ENCODE measurements at places on chromosomes 3 and 15.

DNA sequence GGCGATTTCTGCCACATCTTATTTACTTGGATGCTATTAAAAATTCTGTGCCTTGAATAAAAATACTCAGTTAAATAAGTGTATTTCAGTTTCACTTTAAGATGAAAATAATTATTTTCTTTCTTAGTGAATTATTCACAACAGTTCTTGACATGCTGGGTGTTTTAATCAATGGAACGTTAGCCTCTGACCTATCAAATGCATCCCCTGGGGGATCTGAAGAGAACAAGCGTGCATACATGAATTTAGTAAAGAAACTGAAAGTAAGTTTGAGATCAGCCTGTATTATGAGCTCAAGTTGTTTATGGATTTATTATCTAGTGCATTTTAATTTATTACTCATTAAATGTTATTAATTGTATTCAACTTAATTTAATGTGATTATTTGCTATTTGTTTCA, 597 bp downstream of the P2RY12 start:
- DNase-seq: no peak

DNA sequence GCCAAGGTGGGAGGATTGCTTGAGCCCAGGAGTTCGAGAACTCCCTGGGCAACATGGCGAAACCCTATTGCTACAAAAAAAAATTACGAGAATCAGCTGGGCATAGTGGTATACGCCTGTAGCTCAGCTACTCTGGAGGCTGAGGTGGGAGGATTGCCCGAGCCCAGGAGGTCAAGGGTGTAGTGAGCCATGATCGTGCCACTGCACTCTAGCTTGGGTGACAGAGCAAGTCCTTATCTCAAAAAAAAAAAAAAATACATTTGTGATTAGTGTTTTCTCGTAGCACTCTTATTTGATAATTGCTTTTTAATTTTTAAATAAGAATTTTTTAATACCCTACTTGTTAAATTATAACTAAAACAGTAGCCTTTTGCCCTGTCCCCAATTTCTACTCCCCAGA, 18.4 kb downstream of the IREB2 start:
- no peak for DNase-seq

DNA sequence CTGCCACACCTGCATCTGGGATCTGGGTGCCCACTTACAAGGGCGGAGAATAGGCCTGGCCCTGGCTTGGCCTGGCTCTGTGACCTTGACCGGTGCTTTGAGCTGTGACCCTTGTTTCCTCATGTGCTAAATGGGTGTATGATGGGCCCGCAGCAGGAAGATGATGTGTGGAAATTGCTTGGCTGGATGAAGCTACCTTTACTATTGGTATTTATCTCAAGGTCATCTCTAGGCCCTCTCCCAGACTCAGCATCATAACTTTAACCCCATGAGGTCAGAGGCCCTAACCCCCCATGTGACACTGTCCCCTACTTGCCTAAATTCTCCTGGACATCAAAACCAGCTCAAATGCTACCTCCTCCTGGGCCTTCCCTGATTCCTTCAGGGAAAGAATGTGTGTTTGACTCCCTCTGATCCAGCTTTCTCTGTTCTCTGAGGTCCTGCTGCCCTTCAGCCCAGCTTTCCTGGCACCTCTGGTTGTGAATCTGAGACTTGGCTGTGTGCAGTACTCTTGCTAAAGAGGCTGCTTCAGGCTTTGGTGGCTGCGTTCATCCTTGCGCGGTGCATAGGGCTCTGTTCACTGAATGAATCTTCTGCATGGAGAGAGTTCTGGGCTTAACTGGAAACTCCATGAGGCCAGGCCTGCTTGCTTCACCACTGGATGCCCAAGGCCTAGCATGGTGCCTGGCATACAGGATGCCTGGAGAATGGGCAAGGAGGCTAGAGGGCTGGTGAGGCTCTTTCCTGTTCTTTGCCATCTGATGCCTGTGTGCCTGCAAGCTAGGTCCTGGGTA, 25.2 kb upstream of the SLC6A6 start:
- DNase-seq: no peak

DNA sequence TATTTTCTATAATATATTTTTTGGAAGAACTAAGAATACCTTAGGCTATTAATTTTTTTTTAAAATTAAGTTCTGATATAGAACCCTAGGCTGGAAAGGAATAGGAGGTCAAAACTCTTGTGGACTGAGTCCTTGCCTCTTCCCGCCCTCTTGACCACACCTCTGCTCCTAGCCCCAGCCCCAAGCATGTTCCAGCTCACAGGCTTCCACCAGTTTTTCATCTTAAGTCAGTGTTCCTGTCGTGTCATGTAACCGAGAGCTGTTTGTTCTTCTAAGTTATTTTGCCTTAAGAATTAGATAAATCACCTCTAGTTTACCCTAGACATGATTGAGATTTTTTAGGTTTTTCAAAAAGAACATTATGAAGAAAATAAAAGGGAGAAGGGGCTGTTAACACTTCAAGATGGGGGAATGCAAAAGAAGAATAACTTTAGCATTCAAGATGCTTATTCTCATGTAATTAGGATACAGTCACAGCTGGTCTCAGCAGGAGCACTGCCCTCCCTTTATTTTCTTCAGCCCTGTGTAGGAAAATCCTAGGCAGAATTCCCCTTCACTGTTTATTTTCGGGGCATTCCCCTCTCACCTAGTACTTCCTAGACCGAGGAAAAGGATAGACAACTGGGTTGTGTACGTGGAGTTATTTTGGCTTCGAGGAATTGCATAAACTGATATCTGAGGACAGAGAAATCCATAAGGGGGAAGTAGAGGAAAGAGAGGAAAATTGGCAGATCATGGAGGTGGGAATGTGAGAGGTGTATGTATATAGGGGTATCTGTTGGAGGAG, 110.2 kb downstream of the CMSS1 start:
- DNase-seq: no peak

GRCh38 chr3:68121287-68121686, 466.9 kb upstream of the SUCLG2 start:
- DNase-seq: no peak

- no peak for DNase-seq
Measured at GRCh38 chr3:126432361-126433104, 37.8 kb downstream of the CFAP100 start.

DNA sequence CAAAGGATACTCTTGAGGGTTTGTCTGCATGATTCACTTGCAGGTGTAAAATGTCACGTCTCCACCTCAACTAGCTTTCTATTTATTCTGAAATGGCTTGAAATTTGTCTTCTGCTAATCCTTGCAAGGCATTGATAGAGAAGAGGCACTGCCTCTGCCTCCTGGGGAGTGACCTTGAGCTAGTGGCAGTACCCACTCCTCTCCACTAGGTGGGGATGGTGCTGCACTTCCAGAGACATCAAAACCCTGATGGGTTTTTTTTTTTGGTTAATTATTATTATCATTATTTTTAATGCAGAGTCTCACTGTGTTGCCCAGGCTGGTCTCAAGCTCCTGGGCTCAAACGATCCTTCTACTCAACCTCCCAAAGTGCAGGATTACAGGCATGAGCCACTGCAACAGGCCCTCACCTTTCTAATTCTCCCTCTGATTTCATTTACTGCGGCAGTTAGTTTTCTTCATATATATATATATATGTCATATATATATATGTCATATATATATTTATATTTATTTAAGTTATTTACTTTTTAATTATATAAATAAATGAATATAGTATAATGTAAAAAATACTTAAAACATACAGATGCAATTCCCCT, 117.6 kb upstream of the EIF1B start:
- DNase-seq: peak; percentile 66

- no peak for DNase-seq
Measured at GRCh38 chr15:58494567-58494966, 62.8 kb downstream of the LIPC start.

DNA sequence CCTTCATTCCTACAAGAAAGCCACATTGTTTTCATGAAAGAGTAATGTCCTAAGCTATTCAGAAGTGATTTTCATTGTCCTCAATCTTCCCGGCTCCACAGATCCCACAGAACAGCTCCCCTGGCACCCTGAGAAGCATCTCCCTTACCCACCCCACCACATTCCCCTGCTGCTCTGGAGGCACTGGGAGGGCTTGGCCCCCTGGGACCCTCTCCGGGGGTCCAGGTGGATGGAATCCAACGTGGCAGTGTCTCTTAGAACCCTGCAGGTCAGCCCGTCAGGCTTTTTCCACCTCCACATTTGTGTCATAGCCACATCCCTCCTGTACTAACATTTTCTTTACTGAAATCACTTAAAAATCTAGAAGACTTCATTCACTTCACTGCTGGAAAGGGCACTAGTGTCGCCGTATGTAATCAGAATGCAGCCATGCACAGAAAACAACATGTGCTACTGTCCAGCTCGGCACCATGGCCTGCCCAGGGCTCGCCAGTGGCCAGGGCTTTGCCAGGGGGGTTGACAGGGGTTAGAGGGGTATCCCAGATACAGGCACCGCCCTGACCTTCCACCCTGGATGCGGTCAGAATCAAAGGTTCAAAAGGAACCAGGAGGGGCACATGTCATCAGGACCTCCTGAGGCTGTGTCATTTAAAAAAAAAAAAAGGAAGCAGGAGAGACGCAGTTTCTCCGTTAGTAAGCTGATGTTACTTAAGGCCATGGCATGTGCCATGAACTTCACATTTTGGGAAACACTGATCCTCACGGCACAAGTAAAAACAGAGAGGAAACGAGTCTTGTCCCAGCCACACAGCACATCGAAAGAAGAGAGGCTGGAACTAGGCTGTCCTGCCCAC, 106.3 kb downstream of the LSM3 start:
- no peak for DNase-seq

DNA sequence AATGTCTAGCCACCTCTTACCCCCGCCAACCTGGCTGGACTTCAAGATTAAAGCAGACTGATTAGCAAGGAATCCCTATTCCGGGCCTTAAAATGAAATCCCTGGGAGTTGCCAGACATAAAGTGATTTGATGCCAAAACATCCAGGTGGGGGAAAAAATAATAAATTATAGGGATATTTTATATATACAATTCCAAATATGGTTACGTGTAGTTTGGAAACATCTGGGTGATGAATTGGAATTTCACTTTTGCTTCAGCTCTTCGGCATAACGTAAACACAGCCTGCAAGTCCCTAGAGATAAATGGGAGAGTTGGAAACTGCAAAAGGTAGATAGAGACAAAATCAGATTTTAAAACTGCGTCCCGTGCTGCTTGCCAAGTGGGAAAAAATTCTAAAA, 545.5 kb upstream of the MDFIC2 start:
- no peak for DNase-seq

DNA sequence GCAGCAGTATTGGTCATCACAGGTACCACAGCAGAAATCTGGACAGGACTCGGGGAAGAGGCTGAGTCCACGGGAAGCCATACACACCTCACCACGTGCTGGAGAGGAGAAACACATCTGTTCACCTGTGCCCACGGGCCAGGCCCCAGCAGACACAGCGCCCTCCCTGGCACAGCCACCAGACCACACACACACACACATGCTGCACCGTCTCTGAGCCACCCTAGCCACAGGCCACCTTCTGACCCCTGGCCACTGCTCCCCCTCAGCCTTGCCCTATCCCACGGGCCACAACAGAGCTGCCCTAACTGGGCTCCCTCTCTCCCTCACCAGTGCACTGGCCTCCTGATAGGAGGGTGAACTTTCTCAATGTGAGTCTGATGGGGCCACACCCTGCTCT, 2.8 kb downstream of the SHISA5 start:
- DNase-seq: no peak

GRCh38 chr3:14616606-14617507, 34.7 kb upstream of the CCDC174 start:
- DNase-seq: no peak

- peak; percentile 28 for DNase-seq
Measured at GRCh38 chr3:143040261-143040879, 39.0 kb downstream of the U2SURP start.

- no peak for DNase-seq
Measured at GRCh38 chr3:127212711-127213110, 19.8 kb downstream of the PRR23E start.

- DNase-seq: no peak
Measured at GRCh38 chr3:42712688-42713372, 10.2 kb upstream of the HHATL start.

GRCh38 chr3:48123346-48123745, 64.9 kb downstream of the CDC25A start:
- no peak for DNase-seq
